ENCODE measurements at places on chromosomes 16 and 17. TPM values are rescaled to one million over a fixed set of nuclear protein-coding genes. Genes with fewer than 3 reads are reported as not detected.

CCL17 gene
- total RNA-seq = not detected

OTOP3 gene
- not detected for total RNA-seq

PRAC1 gene
- total RNA-seq = not detected

SRSF1 gene
- total RNA-seq = 251 TPM

CBX2 gene
- 15.5 TPM for total RNA-seq

PRSS53 gene
- total RNA-seq = 1.00 TPM

CACNG3 gene
- total RNA-seq = not detected

KRT17 gene
- 1.3 TPM for total RNA-seq

HS3ST2 gene
- total RNA-seq = not detected

AOC3 gene
- total RNA-seq = 1.4 TPM

KRTAP17-1 gene
- not detected for total RNA-seq

LDAF1 gene
- 20.4 TPM for total RNA-seq

TMEM92 gene
- 31.0 TPM for total RNA-seq

ADAM11 gene
- total RNA-seq = 1.2 TPM

EPN3 gene
- 0.23 TPM for total RNA-seq

ODF4 gene
- total RNA-seq = not detected

GCGR gene
- 0.55 TPM for total RNA-seq

ATP6V0A1 gene
- total RNA-seq = 40.4 TPM
